Tracheal epithelial cell (primary cell): ENCODE measurements at places on chromosomes 11 and 22. TPM values are rescaled to one million over a fixed set of nuclear protein-coding genes. Genes with fewer than 3 reads are reported as not detected.

Gene ALDH3B1
- total RNA-seq, result 3.9 and 11.7 TPM in 2 replicates

Gene RIN1
- 33.3 and 64.2 TPM in 2 replicates for total RNA-seq

Gene APOA1
- total RNA-seq, result 0.85 TPM in 1 of 2 replicates, not detected in the other

Gene APLP2
- 392 and 502 TPM in 2 replicates for total RNA-seq

Gene AAMDC
- total RNA-seq, result 0.43 and 10.4 TPM in 2 replicates
